MCF 10A (cell line): ENCODE measurements at places on chromosomes 2 and 18. TPM values are rescaled to one million over a fixed set of nuclear protein-coding genes. Genes with fewer than 3 reads are reported as not detected.

GRCh38 chr18:45876161-45876560 is 50.7 kb downstream of the SIGLEC15 start:
- DNase-seq, result no peak

The HJURP gene
- 12.7 and 29.3 TPM in 2 replicates for total RNA-seq

The ATG9A gene
- total RNA-seq, result 52.1 and 60.8 TPM in 2 replicates

DNA sequence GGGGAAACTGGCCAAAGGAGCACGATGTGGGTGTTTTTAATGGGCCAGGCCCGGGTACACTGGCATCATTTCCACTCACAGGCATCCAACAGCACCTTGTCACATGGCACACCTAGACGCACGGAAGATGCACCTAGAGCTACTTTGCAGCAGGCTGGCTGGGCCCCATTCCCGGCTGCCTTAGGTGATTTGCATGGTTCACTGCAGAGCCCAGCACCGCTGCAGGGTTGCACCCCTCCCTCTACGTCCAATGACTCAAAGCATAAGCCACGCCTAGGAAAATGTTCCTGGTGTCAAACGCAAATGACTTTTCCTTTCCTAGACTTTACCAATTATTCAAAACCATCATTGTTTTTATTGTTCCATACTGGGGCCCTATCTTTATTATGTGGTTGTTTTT is 222.9 kb downstream of the EIPR1 start:
- peak; percentile 10 for DNase-seq

The RHBDD1 gene
- total RNA-seq, result 75.2 and 76.0 TPM in 2 replicates

DNA sequence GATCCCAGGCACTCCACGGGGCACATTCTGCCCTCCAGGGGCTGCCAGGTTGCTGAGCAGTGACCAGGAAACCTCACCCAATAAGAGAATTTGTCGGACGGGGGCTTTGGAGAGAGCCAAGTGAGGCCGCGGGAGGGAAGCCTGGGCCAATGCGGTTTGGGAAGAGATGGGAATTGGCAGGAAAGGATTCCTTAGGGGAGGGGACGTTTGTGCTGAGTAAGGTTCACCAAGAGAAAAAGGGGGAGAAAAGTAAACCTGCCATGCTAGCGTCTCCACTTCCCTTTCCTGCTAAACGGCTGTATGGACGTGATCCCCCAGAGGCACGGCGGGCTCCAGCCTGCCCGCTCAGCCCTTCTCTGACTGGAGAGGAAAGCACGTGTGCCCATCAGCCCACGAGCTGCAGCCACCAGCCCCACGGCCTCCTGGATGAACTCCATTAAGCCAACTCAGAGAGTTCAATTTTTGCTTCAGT is 194.4 kb upstream of the ID2 start:
- no peak for DNase-seq

GRCh38 chr18:60596928-60597327 is 224.4 kb upstream of the MC4R start:
- DNase-seq, result no peak

The CCDC102B gene
- total RNA-seq, result 3.4 and 3.5 TPM in 2 replicates

GRCh38 chr2:144455987-144456386 is 63.9 kb downstream of the ZEB2 start:
- no peak for DNase-seq

The CCDC85A gene
- 0.16 and 0.20 TPM in 2 replicates for total RNA-seq

GRCh38 chr2:129483366-129483765 is 496.1 kb upstream of the RAB6C start:
- DNase-seq, result no peak

DNA sequence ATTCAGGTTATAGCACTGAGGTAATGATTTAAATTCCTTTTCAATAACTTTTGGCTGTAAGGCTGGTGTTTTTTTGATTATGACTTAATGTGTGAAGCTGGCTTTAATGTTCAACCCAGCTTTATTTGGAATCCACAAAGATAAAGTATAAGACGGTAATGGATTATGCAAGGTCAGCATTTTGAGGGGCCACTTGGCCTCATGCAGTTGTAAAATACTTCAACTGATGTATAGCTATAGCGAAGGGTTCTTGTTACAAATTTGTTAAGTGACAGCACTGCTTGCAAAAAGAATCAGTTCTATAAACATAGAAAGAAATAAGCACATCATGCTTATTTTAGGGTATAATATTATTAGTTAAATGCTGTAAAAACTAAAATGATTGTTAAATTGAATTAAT is 36.6 kb downstream of the LRP1B start:
- DNase-seq, result no peak

The POTEE gene
- total RNA-seq, result not detected in 2 replicates

The CCDC141 gene
- total RNA-seq, result not detected in 2 replicates

The UPP2 gene
- total RNA-seq, result not detected in 2 replicates

- DNase-seq, result no peak
Observed at GRCh38 chr2:45951025-45951727, 299.7 kb downstream of the PRKCE start.

The C2orf78 gene
- not detected in 2 replicates for total RNA-seq

DNA sequence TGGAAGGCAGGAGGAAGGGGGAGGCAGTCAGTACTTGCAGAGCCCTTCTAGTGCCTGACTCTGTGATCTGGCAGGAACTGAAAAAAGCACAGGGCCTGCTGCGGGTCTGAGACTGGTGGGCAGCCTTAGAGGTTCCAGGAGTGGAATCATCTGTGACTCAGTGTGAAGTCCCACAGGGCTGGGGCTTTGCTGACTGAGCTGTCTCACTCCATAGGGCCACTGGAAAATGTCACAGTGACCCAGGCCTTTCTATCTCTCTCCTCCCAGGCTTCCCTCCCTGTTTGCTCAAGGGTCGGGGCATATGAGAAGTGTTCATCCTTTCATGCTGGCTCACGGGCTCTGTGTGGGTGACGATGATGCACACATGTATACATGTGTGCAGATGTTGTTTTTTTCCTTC is 47.1 kb upstream of the ZFP36L2 start:
- DNase-seq, result no peak

DNA sequence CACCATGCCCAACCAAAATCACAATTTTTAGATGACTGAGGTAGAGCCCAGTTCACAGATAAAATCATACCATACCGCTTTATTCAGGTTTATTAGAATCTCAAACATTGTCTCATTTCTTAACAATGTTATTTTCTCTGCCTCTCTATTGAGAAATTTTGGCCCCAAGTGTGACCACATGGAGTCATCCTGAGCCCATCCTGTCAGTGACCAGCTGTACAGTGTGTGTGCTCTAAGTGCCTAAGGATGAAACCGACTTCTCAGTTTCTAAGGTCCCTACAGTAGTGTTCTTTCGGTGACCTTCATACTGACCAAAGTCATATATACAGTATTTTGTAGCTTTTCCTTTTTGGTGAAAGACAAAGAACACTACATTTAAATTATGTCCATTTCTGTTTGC is 123.7 kb upstream of the MSTN start:
- DNase-seq, result no peak

The LPIN2 gene
- total RNA-seq, result 13.1 and 15.9 TPM in 2 replicates

GRCh38 chr18:59681521-59682004 is 15.7 kb downstream of the CCBE1 start:
- DNase-seq, result no peak

DNA sequence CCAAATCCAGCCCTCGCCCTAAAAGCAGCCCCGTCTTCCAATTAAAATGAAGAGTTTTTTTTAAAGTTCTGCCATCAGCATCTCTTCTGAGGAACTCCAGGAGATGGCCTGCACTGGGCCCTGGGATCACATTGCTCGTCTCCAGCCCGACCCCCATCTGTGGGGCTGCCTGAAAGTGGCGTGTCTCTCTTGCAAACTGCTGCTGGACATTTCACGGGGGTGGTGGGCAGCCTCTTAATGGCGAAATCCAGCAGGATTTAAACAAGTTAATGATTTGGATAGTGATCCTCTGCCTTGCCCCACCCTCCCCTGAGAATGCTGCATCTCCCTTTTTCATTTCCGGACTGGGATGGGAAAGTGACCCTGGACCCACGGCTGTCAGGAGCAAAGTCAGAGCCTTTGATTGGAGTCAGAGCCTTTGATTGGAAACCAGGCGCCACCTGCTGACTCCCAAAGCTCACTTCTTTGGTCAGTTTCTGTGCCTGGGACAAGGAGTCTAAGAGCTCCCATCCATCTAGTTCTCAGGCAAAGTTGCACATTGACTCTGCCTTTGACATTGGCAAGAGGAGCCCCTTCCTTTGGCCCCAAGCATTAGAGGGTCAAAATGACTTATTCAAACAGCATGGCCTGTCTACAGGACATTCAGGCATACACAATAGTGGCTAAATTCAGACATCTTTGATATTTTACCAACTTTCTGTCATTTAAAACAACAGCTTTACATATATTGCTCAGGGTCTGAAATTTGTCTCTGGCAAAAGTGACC is 155.2 kb downstream of the SH3BP4 start:
- DNase-seq, result peak; percentile 83

- no peak for DNase-seq
Observed at GRCh38 chr2:239241431-239241960, 159.3 kb downstream of the HDAC4 start.

DNA sequence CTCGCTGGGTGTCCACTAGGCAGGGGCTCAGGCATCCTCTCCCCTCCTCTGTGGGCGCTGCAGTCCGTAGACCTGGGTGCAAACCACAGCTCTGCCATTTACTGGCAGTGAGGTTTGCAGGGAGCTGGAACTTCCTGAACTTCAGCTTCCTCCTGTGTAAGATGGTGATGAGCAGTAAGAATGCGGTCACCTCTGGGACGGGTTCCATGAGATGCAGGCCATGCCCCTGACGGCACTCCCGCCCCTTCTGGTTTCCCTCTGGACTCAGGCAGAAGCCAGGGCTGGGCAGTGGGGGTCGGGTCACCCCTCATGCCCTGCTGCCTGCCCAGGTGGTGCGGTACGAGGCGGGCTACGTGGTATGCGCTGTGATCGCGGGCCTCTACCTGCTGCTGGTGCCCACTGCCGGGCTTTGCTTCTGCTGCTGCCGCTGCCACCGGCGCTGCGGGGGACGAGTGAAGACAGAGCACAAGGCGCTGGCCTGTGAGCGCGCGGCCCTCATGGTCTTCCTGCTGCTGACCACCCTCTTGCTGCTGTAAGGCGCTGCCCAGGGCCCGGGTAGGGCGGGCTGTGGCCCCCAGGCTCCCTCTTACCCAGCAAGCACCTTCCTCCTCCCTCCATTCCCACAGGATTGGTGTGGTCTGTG is 1.5 kb downstream of the PROM2 start:
- DNase-seq, result no peak

DNA sequence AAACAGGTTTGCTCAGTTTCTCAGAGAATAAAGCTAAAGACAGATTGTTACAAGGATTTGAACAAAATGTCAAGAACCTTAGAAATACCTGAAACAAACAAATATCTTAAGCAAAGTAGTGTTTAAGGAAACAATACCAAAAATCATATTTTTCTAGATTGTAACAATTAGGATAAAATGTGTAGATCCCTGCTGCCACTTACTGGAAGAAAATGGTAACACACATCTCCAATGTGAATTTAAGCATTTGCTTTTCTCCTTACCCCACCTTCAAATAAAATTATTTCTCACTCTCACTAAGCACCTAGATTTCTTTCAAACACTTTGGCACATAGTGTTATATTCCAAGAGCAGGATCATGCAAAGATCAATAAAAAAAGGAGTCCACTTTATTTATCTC is 34.9 kb downstream of the SUCLG1 start:
- peak; percentile 26 for DNase-seq

The SH2D6 gene
- total RNA-seq, result 0.84 and 2.2 TPM in 2 replicates

The CPS1 gene
- total RNA-seq, result 18.4 and 20.6 TPM in 2 replicates

DNA sequence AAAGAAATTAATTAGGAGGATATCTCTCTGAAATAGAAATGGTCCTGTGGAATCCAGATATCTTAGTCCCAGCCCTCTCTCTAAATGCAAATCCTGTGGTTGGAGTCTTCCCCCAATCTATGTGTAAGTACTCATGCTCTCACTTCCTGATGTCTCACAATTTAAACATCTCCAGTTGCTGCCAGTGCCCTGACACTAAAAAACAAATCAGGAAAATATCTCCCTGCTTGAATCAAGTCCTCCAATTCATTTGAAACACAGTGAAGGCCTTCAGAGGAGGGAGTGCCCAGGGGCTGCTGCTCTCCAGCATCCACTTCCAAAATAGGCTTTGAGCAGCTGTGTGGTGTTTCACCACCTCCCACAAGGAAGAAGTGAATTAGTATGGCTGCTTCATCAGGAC is 413.8 kb downstream of the RAD51AP2 start:
- DNase-seq, result no peak

The STK16 gene
- 33.4 and 42.7 TPM in 2 replicates for total RNA-seq

GRCh38 chr18:24656551-24657443 is 196.4 kb downstream of the HRH4 start:
- peak; percentile 41 for DNase-seq

The DHRS9 gene
- total RNA-seq, result 0.21 TPM in 1 of 2 replicates, not detected in the other

DNA sequence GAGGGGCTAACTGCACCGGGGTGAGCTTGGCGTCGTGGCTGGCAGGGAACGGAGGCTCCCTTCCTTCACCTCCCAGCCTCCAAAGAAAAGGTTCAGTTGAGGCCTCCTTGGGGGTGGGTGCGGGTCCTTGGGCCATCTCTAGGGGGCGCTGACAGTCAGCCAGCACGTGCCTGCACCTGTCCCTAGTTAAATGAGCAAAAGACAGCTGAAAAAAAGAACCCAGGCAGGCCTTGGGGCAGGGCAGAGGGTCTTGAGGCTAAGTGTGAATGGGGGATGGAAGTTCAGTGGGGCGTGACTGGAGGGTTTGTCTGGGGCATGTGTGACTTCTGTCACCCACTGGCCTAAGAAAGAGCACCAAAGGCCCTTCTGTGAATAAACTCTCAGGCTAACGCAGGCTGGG is 56.4 kb downstream of the ZFP36L2 start:
- peak; percentile 65 for DNase-seq

The IGFBP2 gene
- 18.3 and 32.0 TPM in 2 replicates for total RNA-seq

The ATOH8 gene
- 0.72 and 1.2 TPM in 2 replicates for total RNA-seq

The TGFA gene
- 17.9 and 22.5 TPM in 2 replicates for total RNA-seq

The DSG2 gene
- total RNA-seq, result 106 and 134 TPM in 2 replicates

The TRABD2A gene
- total RNA-seq, result 17.3 and 20.0 TPM in 2 replicates

DNA sequence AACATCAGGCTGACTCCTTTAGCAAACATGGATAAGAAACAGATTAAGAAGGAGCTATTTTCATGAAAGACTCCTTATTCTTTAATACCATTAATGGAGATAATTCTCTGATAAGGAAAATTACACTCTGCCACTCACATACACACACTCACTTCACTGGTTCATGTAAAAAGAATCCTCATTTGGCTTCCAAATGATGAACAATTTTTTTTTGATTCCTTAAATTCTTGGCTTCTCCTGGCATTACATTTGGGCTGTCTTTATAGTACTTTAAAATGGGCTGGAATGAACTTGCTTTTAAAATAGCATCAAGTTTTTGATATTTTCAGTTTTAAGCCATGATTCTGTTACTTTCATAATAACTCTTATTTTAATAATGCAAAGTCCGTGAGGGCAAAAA is 328.6 kb downstream of the SLC8A1 start:
- no peak for DNase-seq

DNA sequence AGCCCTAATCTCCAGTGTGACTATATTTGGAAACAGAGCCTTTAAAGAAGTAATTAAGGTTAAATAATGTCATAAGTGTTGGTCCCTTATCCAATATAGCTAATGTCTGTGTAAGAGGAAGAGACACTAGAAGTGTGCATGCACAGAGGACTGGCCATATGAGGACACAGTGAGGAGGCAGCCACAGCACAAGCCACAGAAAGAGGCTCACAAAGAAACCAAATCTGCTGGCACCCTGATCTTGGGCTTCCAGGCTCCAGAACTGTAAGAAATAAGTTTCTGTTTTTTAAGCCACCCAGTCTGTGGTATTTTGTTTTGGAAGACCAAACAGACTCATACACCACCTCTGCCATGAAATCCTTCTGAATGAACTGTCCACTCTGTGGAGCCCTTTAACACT is 186.4 kb upstream of the SLC39A10 start:
- no peak for DNase-seq
